Hepatocyte (in vitro differentiated cells): ENCODE measurements at places on chromosomes 1 and 21. TPM values are rescaled to one million over a fixed set of nuclear protein-coding genes. Genes with fewer than 3 reads are reported as not detected.

DNA sequence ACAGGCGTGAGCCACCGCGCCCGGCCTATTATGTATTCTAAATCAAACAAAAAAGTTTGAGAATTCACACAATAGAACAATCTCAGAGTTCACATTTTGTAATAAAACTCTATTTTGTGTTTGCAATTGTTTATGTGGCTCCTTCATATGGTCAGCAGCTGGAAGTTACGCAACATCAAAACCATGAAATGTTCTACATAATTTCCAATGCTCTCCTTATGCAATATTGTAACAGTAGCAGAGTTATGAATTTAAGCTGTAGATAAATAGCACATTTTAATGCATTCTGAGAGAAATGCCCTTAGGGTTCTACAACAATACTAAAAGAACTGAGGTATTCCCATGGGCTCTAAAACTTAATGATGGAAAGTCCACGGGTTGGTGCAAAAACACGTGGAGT is 62.3 kb upstream of the COL11A1 start:
- DNase-seq = no peak

GRCh38 chr1:6167391-6168303 is 12.5 kb downstream of the CHD5 start:
- no peak for DNase-seq

NCAM2 gene
- 6.3 and 14.4 TPM in 2 replicates for total RNA-seq

RNF187 gene
- total RNA-seq = 39.5 and 52.4 TPM in 2 replicates

PPP1R12B gene
- 8.5 and 15.0 TPM in 2 replicates for total RNA-seq
